Liver (tissue), 10 donors: ENCODE measurements at places on chromosomes 2 and 18. TPM values are rescaled to one million over a fixed set of nuclear protein-coding genes. Genes with fewer than 3 reads are reported as not detected.

PDIA6 gene
- total RNA-seq: 348 TPM

CRYBA2 gene
- not detected for total RNA-seq

COL4A4 gene
- 0.14 TPM for total RNA-seq

SP140 gene
- 1.8 TPM for total RNA-seq

POTEE gene
- not detected for total RNA-seq

DNA sequence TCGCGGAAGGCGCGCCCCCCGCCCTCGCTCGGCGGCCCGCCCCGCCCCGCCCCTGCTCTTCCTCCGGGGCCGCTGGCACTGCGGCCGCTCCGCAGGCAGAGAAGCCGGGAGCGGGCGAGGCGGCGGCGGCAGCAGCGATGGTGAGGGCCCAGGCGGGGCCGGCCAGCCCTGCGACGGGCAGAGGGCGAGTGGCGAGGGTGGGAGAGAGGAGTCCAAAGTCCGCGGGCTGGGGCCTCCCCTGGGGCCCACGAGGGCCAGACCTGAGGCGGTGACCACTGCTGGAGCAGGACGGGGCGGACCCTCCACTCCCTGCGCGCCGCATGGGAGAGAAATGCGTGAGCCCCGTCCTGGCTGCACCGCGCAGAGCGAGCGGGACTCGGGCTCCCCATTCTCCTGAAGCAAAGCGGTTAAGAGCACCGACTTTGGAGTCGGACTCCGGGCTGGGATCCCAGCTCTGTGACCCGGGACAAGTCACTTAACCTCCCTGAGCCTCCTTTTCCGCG, at the start of gene VAMP5:
VAMP5 (plus strand) TSS at position 78 of the 503 bp plus-strand sequence; CDS start at position 138, 60 bp downstream.
- H3K4me1 ChIP-seq: peaks cover 35% of the 10 kb centered on the region
- DNase-seq: peak; percentile 66
- peak within 1 kb of the TSS; percentile 89 for H3K27ac ChIP-seq

DNA sequence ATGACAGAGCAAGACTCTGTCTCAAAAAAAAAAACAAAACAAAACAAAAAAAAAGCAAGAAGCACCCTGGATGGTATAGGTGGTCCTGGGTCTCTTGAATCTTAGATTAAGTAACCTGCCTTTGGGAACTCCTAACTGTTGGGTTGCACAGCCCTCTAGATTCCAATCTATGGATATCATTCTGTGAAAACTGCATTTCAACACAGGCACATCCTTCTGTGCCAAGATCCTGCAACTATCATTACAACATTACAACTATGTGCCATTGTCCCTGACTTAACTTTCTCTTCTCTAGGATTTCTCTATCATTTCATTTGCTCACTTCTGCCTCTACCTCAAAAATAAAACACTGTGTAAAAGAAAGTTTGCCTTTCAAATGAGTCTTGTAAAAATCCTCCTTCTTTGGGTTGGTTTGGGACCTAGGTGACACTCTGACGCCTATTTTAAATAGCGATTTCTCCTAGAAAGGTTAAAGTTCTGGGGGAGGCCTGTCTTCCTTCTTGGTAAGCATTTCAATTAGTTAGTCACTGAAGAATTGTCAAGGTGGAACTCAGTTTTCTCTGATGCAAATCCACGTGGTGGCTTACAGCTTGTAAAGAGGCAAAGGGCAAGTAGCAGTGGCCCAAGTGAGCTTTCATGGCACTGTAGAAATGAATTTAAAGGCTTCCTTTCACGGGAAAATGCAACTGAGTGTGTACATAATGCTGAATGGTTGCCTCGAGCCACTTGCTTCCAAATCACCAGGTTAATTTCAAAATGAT, 9.2 kb downstream of the LGALSL start:
- no peaks in the 10 kb centered on the region for H3K27me3 ChIP-seq
- H3K4me3 ChIP-seq: no peak overlapping the region
- no peak for DNase-seq
- H3K27ac ChIP-seq: no peak overlapping the region

DNA sequence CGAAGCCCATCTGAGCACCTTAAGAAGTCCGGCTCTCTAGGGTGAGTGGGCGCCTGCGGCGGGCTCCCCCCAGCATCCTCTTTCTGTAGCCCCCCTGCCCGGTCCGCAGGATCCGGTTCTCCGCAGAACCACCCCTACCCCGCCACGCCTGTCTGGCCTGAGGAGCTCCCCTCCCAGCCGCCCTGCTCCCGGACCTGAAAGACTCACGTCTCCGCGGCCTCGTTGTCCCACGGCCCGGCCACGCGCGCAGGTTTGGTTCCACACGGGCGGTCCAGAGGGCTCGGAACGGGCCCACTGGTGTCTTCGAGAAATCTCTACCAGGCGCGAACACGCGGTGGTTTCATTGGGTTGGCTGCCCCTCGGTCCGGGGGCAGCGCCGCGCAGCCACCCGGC, 237 bp downstream of the SLC39A6 start:
- H3K4me3 ChIP-seq: peak overlapping the region; percentile 88
- H3K36me3 ChIP-seq: peaks cover 4% of the 10 kb centered on the region
- no peak for DNase-seq
- H3K27ac ChIP-seq: peak overlapping the region; percentile 100
- peaks cover 24% of the 10 kb centered on the region for H3K4me1 ChIP-seq
- H3K27me3 ChIP-seq: no peaks in the 10 kb centered on the region

- no peak for DNase-seq
- H3K4me3 ChIP-seq: peak within 1 kb of the TSS; percentile 62
- peaks cover 18% of the 10 kb centered on the region for H3K4me1 ChIP-seq
Observed at GRCh38 chr2:224039080-224039769, at the start of gene SERPINE2. Gene SERPINE2, minus strand, starts transcription at chr2:224039286. Its CDS starts 37,386 bp downstream, at chr2:224001900.

DNA sequence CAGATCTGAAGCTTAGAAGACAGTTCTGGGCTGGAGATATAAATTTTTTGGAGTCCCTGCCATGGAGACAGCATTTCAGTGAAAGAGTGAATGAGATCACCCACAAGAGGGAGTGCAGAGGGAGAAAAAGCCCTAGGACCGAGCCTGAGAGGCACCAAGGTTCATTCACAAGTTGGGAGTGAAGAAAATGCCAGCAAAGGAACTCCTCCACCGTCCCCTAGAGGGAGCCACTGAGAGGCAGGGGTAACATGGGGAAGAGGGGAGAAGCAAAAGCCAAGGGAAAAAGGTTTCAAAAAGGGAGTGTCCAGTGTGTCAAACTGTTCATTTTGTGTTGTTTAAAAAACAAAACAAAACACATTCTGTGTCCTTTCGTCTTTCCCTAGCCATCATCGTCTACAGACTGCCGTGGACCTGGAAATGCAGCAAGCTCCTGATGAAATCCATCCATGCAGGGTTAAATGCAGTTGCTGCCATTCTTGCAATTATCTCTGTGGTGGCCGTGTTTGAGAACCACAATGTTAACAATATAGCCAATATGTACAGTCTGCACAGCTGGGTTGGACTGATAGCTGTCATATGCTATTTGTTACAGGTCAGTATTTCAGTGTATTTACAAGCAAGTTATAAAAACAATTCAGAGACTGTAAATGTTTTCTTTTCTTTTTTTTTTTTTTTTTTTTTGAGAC, 19.1 kb downstream of the CYBRD1 start:
- no peaks in the 10 kb centered on the region for H3K36me3 ChIP-seq
- H3K4me1 ChIP-seq: no peaks in the 10 kb centered on the region
- H3K27ac ChIP-seq: no peak overlapping the region

DNA sequence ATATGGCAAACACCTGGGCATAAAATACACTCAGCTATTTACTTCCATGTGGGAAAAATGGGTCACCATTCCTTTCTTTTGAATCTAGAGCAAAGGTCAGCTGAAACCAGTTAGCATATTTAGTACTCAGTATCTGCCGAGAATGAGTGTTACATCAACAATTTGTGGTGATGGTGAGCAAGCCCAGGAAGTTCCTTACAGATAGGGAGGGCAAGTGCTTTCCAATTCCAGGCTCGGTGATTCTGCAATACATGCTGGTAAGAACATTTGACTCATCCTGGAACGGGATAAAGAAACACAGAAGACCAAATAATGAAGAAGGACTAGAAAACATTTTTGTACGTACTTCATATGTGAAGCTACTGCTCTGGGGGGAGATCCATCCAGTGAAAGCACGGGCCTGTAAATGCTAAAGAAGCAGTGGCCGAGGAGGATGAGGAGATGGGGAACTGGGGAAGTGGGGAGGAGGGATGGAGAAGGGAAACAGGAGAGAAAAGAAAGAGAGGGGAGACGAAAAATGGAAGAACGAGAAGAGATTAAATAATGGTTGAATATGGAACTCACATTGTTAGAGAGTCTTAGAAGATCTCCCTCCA, 251.9 kb downstream of the TTC32 start:
- no peak for DNase-seq
- H3K4me3 ChIP-seq: no peak overlapping the region
- no peaks in the 10 kb centered on the region for H3K27me3 ChIP-seq
- H3K36me3 ChIP-seq: no peaks in the 10 kb centered on the region
- H3K27ac ChIP-seq: no peak overlapping the region
- no peaks in the 10 kb centered on the region for H3K4me1 ChIP-seq

- H3K4me1 ChIP-seq: no peaks in the 10 kb centered on the region
- no peak for DNase-seq
- no peaks in the 10 kb centered on the region for H3K36me3 ChIP-seq
- no peak overlapping the region for H3K4me3 ChIP-seq
- no peak overlapping the region for H3K27ac ChIP-seq
Observed at GRCh38 chr2:158478816-158479215, 22.1 kb downstream of the PKP4 start.

- no peaks in the 10 kb centered on the region for H3K27me3 ChIP-seq
- H3K4me3 ChIP-seq: no peak overlapping the region
- no peak for DNase-seq
- H3K4me1 ChIP-seq: no peaks in the 10 kb centered on the region
- H3K36me3 ChIP-seq: no peaks in the 10 kb centered on the region
- H3K27ac ChIP-seq: no peak overlapping the region
Observed at GRCh38 chr2:10471955-10472354, 23.8 kb upstream of the ODC1 start.

GRCh38 chr18:8778824-8779223, 73.5 kb downstream of the MTCL1 start:
- no peak for DNase-seq
- no peaks in the 10 kb centered on the region for H3K36me3 ChIP-seq
- H3K4me3 ChIP-seq: no peak overlapping the region
- H3K27ac ChIP-seq: no peak overlapping the region
- H3K4me1 ChIP-seq: no peaks in the 10 kb centered on the region
- no peaks in the 10 kb centered on the region for H3K27me3 ChIP-seq

- DNase-seq: no peak
- H3K4me3 ChIP-seq: no peak overlapping the region
- H3K36me3 ChIP-seq: no peaks in the 10 kb centered on the region
Observed at GRCh38 chr2:75592888-75593287, 32.1 kb upstream of the EVA1A start.

DNA sequence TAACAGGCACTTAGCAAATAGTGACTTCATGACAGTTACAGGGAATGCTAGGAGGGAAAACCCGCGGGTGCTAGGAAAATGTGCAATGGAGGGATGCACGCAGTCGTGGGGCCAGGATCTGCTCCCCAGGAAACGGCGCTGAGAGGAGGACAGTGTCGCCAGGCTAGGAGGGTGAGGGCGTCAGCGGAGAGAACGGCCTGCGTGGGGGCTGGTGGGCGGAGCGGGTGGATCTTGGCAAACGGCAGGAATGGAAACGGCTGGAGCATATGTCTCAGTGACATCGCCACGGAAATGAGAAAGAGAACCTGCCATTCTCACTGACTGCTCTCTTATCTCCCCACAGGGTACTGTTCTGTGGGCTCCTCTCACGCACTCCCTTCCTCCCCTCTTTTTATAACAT, 478.5 kb upstream of the ID2 start:
- no peak for DNase-seq
- no peaks in the 10 kb centered on the region for H3K27me3 ChIP-seq
- no peaks in the 10 kb centered on the region for H3K4me1 ChIP-seq
- no peak overlapping the region for H3K4me3 ChIP-seq
- H3K27ac ChIP-seq: no peak overlapping the region

- H3K36me3 ChIP-seq: no peaks in the 10 kb centered on the region
- no peak overlapping the region for H3K4me3 ChIP-seq
- peaks cover 6% of the 10 kb centered on the region for H3K27me3 ChIP-seq
- no peak overlapping the region for H3K27ac ChIP-seq
Observed at GRCh38 chr18:32803568-32803967, 30.7 kb upstream of the KLHL14 start.

DNA sequence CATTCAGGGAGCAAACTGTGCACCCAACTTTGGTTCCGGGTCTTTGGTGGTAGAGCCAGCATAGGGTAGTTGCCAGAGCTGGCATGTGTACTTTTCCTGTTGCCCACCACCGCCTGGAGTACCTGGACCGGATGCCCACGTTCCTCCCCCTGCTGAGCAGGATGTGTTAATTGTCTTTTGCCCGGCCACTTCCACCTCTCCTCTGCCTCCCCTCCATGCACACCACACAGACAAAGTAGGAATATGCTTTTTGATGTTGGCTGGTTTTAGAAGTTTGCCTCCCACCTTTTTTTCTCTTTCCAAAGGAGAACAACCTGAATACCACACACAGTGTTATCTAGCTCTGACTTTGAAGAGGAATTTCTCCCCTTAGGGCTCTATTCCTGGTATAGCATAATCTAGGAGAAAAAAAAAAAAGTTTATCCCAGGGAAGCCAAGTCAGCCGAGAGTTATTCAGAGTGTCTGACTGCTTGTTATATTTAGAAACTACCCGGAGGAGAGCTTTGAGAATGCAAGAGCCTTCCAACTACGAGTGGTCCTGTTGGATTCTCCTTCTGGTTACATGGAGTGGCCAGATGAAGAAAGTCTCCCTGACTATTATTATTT, 111.9 kb downstream of the SETBP1 start:
- no peaks in the 10 kb centered on the region for H3K4me1 ChIP-seq
- DNase-seq: no peak
- no peak overlapping the region for H3K4me3 ChIP-seq
- H3K36me3 ChIP-seq: no peaks in the 10 kb centered on the region
- H3K27ac ChIP-seq: no peak overlapping the region

DNA sequence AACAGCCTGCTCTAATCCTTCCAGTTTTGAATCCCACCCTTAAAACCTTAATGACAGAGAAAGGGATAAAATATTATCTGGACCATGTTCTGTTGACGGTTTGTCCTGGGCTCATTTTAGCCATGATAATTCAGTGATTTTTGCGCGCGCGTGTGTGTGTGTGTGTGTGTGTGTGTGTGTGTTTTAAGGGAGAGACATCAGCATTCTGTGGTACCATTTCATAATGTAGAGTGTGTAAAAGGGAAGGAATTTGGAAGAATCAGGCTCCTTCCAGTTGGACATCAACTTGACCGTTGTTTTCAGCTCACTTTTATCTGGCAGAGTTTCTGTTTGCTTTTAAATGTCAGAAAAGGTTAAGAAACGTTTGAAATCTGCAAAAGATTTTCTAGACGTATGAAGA, 535.5 kb downstream of the TNS1 start:
- H3K36me3 ChIP-seq: no peaks in the 10 kb centered on the region
- DNase-seq: no peak
- H3K4me1 ChIP-seq: no peaks in the 10 kb centered on the region
- H3K27me3 ChIP-seq: no peaks in the 10 kb centered on the region
- no peak overlapping the region for H3K27ac ChIP-seq
